ENCODE measurements at places on chromosomes 13 and 19. TPM values are rescaled to one million over a fixed set of nuclear protein-coding genes. Genes with fewer than 3 reads are reported as not detected.

SLC6A16 gene
- 0.81 TPM for total RNA-seq

NTF4 gene
- total RNA-seq: 0.42 TPM

CGB1 gene
- total RNA-seq: not detected

KRTDAP gene
- not detected for total RNA-seq

SRRM5 gene
- 0.80 TPM for total RNA-seq

ONECUT3 gene
- total RNA-seq: not detected

FOXA3 gene
- 0.86 TPM for total RNA-seq

C5AR1 gene
- 2.2 TPM for total RNA-seq

ZNF627 gene
- 2.0 TPM for total RNA-seq

LRRC4B gene
- 0.97 TPM for total RNA-seq

CLPTM1 gene
- 172 TPM for total RNA-seq

CEACAM21 gene
- not detected for total RNA-seq

CYP4F8 gene
- not detected for total RNA-seq

TSSK6 gene
- 0.86 TPM for total RNA-seq

Data from A549 treated with GW870086 at 1 μM for 4 hours (cell line).